Activated T-cell treated with anti-CD3 and anti-CD28 coated beads, Interleukin-2, amount 50 U/mL, for 1 hour (primary cell): ENCODE measurements at places on chromosomes 13 and 19.

- no peak for DNase-seq
Measured at GRCh38 chr13:100176801-100177400, 88.0 kb downstream of the PCCA start.

DNA sequence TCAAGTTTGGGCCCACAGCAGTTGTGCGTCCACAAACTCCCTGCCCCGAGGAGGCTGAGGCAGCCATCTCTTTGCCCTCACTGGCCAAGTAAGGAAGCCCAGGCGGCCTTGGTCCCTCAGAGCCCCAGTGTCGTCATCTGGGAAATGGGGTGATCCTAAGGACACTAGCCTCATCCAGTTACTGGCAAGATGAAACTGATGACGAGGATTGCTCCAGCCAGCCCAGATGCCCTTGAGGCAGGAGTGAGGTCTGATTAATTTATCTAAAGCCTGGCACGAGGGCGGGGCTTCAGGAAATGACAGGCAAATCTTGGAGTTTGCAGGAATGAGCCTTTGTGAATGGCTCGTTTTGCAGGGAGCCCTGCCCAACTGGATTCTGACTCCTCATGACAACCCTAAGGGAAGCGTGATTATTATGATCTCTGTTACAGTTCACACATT lies 5.6 kb downstream of the LIPE start:
- DNase-seq: no peak

- DNase-seq: no peak
Measured at GRCh38 chr19:812747-813218, 9.0 kb downstream of the PLPPR3 start.

DNA sequence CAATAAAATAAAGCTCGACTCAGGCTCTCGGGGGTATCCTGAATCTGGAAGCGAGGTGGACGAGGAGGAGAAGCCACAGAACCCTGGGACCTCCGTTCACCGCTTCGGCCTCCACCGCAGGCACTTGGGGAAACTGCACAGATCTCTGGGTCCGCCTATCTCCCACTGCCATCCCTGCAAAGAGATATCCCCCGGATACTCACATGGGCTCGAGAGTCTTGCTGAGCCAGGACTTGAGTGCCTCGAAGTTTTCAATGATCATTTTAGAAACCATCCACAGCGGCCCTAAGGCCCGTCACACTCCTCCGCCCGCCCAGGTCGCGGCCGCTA lies 589 bp downstream of the RBM26 start:
- DNase-seq: no peak

GRCh38 chr13:101185606-101186005 lies 230.7 kb downstream of the NALCN start:
- DNase-seq: no peak

GRCh38 chr13:19601749-19602725 lies 31.4 kb upstream of the MPHOSPH8 start:
- peak; percentile 49 for DNase-seq

GRCh38 chr13:21673539-21673788 lies 2.6 kb downstream of the FGF9 start:
- DNase-seq: peak; percentile 58

GRCh38 chr19:16262618-16263017 lies 62.0 kb upstream of the KLF2 start:
- no peak for DNase-seq

DNA sequence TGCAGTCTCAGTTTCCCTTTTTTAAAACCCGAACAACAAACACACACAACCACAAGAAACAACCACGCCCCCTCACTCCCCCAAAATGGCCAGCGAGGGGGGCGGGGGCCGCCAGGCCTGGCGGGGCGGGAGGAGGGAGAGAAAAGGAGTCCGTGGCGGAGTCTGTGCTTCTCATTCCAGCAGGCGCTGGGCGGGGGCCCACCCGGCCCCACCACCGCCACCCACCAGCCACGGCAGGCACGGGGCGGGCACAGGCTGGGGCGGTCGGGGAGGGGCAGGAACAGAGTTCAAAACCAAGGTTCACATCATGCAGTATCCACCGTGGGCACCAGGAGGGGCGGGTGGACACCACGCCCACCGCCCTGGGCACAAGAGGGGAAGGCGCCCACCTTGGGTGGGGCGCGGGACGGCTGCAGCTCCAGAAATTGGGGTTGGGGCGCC lies 12.9 kb downstream of the DPF1 start:
- DNase-seq: peak; percentile 29
